ENCODE measurements at places on chromosomes 2 and 18.

DNA sequence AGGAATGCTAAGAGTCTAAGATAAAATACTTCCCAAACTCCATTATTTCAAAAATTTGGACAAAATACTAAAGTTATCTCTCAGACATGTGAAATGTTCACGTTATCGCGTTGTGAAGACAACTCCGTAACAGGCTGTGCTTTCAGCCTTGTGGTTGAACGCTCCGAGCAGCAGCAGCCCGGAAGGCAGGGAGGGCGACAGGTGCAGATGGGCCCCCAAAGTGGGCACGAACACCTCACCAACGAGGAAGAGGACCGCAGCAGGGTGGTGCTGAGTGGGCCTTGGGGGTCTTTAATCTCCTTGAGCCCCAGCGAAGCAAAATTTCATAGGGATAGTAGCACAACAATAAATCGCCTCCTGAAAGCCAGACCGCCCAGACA, 1.0 kb upstream of the FAM110C start:
- DNase-seq, result no peak

DNA sequence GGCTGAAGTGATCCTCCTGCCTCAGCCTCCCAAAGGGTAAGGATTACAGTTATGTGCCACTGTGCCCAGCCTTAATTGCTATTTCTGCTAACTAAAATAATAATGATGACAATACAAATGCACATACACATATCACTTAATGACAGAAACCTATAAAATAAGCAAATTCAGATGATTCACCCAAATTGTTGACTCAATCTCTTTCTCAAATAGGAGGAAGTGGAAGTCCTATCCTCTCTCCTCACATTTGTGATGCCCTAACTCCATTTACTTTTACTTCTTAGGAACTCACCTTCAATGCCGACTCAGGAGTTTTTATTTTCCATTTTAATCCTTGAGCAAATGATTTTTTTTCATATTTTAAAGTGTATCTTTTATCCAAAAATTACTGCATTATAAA, 24.5 kb upstream of the RAPH1 start:
- no peak for DNase-seq

- no peak for DNase-seq
Observed at GRCh38 chr2:189191766-189192165, 12.2 kb upstream of the COL5A2 start.

GRCh38 chr2:177728920-177729319, 336.3 kb downstream of the AGPS start:
- DNase-seq, result no peak

DNA sequence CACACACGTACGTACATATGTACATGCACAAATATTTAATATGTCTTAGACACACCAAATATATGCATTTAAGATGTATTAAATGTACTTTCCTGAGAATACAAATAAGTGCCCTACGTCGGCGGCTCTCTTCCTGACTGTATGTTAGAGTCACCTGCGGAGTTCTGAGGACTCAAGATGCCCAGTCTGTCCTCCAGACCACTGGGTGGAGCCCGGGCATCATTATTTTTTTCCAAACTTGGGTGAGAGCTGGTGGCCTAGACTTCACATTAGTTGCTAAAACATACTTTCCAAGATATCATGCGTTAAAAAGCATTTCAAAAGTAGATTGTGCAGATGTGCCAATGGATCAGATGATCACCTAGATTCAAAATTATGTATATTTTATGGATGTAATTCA, 2.9 kb downstream of the IL18R1 start:
- no peak for DNase-seq
